ENCODE measurements at places on chromosomes 7 and 10.

DNA sequence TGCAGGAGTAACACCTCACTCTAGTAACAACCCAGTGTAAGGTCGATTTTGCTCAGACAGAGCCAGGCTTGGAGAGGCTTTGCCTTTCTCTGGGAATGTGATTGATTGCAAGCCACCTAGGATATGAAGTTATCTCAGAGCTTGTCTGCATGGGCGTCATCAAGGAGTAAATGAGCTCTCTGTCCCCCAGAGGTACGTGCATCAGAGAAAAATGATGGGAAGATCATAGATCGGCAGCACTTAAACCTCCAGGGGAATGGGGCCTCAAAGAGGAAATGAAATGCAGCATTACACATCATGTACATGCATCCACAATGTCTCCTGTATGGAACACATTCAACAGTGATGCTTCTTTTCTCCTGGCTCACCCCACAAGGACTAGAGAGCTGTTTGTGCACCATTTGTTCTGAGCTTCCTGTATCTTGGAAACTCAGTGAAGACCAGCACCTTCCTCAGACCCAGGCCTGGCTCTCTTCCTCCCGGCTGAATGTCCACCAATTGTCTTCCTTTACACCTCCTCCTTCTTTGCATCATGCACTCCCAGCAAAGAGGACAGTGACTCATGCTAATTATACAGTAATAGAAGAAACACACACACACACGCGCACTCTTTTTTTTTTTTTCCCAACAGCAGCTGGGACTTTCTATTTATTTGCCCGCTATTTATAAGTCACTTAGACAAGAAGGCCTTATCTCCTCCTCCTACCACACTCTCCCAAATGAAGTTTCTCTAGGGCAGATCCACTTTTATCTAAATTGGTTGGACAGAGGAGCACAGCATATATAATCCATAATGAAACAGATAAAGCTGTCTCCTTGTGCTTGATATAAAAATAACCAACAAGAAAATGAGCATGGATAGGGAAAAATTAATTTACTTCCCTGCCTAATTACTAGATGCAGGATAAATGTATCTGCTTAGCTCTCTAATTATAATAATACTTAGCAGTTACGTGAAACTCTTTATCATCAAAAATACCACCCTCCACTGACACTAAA lies 990.7 kb downstream of the CCSER2 start:
- DNase-seq, result no peak

GRCh38 chr10:132408823-132409666 lies 12.0 kb downstream of the PWWP2B start:
- DNase-seq, result no peak

DNA sequence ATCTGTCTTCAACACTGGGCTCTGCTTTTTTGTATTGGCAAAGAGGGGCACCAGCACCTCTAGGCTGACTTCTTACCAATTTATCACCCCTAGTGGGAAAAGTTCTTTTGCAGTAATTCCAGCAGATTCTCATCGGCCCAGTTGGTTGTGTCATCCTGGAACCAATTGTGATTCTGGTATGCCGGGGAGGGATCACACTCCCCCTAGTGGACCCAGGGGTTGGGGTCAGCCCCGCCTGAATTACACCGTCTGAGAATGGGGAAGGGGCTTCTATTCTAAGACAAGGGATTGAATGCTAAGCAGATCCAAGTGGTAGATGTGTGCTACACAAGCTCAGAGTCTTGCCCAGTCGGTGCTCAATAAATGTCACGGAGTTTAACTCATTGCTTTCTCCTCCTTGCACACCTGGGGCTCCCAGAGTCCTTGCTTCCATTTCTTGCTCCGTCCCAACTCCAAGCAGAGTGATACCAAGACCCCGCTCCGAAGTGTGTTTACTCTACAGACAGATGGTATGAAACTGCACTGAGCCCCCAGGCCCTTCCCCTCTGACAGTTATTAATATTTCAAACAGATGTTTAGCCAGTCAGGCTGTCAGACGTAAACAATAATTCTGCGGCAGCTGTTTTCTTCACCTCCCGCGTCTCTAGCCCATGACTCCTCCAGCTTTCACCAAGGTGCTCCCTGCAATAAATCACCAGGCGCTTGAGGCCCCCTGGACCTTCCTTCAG lies 71.9 kb downstream of the C10orf105 start:
- DNase-seq, result no peak

GRCh38 chr7:133629701-133630100 lies 376.8 kb downstream of the EXOC4 start:
- no peak for DNase-seq

GRCh38 chr10:13347043-13347499 lies 1.0 kb downstream of the SEPHS1 start:
- no peak for DNase-seq
